MG63 (cell line): ENCODE measurements at places on chromosomes 7 and 10. TPM values are rescaled to one million over a fixed set of nuclear protein-coding genes. Genes with fewer than 3 reads are reported as not detected.

Gene OR2A42
- total RNA-seq, result not detected in 2 replicates

Gene WDFY4
- 0.07 and 0.63 TPM in 2 replicates for total RNA-seq

Gene OTUD1
- 3.5 and 3.8 TPM in 2 replicates for total RNA-seq

Gene TMEM270
- total RNA-seq, result not detected in 2 replicates

Gene RET
- total RNA-seq, result not detected in 2 replicates

Gene THSD7A
- total RNA-seq, result not detected in 2 replicates

Gene C10orf95
- total RNA-seq, result not detected in 2 replicates

Gene SPACDR
- total RNA-seq, result 0.56 TPM in 1 of 2 replicates, not detected in the other

Gene IL2RA
- not detected in 2 replicates for total RNA-seq

Gene INMT
- 0.03 TPM in 1 of 2 replicates, not detected in the other for total RNA-seq

Gene PLOD3
- total RNA-seq, result 25.6 and 53.1 TPM in 2 replicates

Gene USP6NL
- 4.0 and 7.0 TPM in 2 replicates for total RNA-seq

Gene KCND2
- 0.07 TPM in 1 of 2 replicates, not detected in the other for total RNA-seq

Gene WEE2
- not detected in 2 replicates for total RNA-seq

Gene CHAT
- total RNA-seq, result not detected in 2 replicates

Gene HTRA1
- 26.0 and 40.8 TPM in 2 replicates for total RNA-seq

Gene FMC1
- 0.25 and 17.0 TPM in 2 replicates for total RNA-seq

Gene FGFBP3
- total RNA-seq, result not detected in 2 replicates

Gene SFTPD
- not detected in 2 replicates for total RNA-seq
